ENCODE measurements at places on chromosomes 2 and 18.
A peak's percentile ranks its signal among the peaks of the same experiment; 100 is the strongest.

DNA sequence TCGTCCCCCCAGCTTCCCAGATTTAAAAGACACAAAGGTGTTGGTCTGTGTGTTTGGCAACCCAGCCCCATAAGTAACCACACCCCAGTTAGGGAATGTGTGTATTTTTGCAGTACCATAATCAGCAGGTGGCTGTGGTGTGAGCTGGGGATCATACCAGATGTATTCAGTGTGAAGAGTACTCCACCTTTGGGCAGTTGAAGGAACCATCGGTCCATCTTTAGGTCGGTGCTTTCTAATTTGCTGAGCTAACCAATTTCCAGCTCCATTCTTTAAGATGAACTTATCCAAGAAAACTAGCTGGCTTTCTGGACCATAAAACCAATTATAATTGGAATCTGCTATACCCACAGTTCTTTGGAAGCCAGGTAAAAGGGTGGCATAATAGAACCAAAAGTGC is 3.2 kb downstream of the DSEL start:
- DNase-seq: no peak

DNA sequence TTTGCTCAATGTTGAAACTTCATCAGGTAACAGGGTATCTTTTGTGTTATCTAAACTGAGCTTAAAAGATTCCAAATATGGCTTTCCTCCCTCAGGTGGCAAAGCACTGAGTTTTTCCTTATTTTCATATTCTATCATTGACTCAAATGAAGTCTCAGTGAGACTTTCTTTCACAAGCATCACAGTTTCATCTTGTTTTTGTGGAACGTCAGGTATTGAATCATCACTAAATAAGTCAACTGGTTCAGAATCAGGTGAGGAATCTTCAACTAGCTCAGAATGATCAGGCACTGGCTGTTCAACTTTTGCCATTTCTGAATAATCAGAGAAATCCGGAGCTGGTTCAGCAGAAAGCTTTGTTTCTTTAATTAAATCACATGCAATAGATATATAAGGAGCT is 24.6 kb downstream of the RTN4 start:
- DNase-seq: no peak

DNA sequence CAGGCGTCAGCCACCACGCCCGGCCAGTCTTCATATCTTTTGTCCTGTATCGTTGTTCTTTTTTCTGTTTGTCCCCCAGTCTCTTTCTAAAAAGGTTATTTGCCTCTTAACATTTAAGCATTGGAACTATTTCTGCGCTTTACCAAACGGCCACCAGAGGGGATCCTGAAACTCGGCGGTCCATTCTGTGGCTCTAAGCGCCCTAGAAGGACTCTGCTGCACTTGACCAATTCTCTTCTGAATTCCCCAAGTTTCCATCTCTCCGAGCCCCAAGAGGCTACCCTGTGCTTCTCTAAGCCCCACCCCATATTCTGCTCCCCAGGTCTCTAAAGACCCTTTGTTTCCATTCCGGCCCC is 33.1 kb upstream of the REG3G start:
- DNase-seq: no peak

- no peak for DNase-seq
Observed at GRCh38 chr2:207810200-207810788, 40.6 kb upstream of the FZD5 start.

DNA sequence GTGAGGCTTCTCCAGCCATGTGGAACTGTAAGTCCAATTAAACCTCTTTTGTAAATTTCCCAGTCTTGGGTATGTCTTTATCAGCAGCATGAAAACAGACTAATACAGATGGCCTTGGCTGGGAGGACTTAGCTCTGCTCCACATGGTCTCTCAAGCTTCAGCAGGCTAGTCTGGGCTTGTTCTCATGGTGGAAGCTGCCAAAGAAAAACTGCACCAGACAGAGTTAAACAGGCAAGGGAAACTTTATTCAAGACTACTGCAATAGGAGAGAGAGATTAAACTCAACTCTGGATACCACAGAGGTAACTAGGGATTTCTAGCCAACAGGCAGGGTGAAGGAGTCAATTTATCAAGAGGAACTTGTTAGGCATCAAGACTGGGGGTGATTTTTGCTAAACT is 142.1 kb downstream of the CABLES1 start:
- DNase-seq: no peak

DNA sequence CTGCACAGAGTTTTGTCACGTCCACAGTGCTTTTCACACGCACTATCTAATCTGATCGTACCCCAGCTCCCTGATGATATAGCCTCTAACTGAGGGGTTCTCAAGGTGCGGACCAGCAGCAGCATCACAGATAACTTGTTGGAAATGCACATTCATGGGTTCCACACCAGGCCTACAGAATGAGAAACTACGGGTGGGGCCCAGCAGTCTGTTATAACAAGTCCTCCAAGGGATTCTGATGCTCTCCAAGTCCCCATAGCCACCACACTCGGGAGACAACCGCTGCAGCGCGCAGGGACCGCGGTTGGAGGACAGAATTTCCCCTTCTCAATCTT is 745 bp upstream of the BZW1 start:
- no peak for DNase-seq

DNA sequence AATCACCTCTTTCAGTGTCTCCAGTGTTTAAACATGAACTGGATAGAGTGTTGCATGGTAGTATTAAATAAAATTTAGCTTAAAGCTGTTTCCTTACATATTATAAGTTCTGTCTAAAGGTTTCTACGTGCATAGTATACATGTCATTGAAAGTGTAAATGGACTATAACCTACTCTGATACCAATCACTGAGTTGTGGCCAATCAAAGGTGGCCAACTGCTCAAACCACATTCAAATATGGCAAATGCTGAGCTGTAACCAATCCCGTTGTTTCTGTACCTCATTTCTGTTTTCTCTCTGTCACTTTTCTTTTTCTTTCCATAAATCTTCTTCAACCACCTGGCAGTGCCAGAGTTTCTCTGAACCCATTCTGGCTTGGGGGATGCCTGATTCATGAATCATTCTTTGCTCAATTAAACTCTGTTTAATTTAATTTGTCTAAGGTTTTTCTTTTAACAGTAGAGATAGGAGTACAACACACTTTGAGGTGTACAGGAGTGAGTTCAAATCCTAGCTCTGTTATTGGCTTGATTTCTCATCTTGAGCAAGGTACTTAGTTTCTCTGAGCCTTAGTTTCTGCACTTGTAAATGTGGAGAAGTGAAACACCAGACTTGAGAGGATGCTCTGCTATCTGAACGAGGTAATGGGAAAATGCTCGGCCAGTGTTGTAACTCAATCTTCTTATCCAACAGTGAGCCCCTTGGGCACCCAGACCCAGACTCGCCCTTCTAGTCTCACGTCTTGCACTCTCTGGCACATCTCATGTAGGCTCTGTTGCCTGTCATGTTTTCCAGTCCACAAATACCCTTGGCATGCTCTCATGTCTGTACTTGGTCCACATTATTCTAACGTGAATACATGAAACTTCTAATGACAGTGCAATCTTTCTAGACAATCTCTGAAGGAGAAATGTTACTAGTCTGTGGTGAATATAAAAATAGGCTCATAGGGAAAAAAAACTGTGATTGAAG is 228.0 kb downstream of the PIK3C3 start:
- no peak for DNase-seq

DNA sequence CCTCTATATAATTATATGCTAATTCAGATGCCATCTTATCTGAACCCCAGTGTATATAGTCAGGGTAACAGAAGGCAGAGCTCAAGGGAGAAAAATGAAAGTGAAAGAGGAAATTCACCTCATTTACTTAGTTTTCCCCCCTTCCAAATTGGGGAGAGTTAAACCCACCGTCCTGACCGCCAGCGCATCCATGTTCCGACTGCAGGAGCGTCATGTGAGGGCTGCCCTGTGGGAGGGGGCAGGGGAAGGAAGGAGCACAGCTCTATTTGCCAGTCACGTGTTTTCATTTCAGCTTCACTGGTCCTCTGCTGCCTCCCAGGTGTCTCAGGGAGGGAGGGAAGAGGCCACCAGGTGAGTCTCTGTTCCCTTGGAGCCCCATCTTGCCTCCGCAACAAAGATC is 13.2 kb downstream of the CNNM4 start:
- peak; percentile 72 for DNase-seq

- DNase-seq: no peak
Observed at GRCh38 chr2:207983641-207984042, 41.7 kb downstream of the PLEKHM3 start.

- DNase-seq: no peak
Observed at GRCh38 chr2:201470821-201471731, 19.5 kb downstream of the STRADB start.

- DNase-seq: no peak
Observed at GRCh38 chr2:17918789-17919188, 40.3 kb downstream of the KCNS3 start.

GRCh38 chr18:13393338-13393737 is 174.8 kb downstream of the LDLRAD4 start:
- no peak for DNase-seq

DNA sequence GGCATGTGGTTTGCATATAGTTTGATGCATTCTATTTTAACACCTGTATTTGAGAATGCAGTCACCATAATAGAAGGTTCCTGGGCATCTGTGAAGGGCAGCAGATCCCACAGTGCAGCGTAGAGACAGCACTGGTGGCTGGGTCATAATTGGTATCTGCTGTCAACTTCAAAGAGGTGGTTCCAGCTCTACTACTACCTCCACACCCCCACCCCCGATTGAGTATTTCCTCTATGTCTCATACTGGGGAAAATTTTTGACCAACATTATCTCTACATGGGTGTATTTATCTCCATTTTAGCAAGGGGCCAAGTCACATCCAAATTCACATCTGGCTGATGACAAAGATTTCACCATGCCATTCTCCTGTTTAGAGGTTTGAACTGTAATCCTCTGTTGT is 43.0 kb downstream of the TRPM8 start:
- no peak for DNase-seq

GRCh38 chr2:62547854-62548253 is 41.9 kb upstream of the TMEM17 start:
- no peak for DNase-seq

DNA sequence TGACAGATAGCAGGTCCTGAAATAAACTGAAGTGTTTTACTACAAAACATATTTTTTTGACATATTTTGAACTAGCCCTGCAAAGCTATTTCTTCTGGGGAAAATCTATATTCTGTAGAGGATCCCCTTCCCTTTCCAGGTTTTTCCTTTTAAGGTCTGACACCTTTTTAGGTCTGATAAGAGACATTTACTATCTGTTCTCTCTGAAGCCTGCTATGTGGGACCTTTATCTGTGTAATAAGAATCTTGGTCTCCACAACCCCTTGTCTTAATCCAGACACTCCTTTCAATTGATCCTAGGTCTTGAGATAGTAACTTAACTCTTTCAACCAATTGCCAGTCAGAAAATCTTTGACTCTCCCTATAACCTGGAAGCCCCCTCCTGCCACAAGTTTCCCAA is 5.5 kb upstream of the PDK1 start:
- DNase-seq: no peak

DNA sequence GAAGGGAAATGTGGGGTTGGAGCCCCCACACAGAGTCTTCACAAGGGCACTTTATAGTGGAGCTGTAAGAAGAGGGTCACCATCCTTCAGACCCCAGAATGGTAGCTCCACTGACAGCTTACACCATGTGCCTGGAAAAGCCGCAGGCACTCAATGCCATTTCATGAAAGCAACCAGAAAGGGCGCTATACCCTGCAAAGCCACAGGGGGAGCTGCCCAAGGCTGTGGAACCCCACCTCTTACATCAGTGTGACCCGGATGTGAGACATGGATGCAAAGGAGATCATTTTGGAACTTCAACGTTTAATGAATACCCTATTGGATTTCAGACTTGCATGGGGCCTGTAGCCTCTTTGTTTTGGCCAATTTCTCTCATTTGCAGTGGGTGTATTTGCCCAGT is 694.7 kb downstream of the CBLN2 start:
- no peak for DNase-seq

DNA sequence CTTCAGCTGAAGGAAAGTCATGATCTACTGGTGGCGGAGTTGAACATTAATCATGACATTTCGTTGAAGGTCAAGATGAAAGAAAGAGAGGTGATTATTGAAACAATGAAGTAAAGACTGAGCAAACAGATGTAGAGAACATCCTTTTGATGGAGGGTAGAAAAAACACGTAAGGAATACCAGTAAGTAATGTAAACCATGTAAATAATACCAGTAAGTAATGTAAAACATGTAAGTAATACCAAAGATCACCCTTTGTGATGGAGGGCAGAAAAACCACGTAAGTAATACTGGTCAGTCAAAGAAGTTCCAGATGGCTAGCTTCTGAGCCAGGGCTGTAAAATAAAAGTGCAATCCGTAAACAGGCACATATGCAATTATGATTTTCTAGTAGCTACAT is 1387.7 kb downstream of the SUCLG1 start:
- no peak for DNase-seq

DNA sequence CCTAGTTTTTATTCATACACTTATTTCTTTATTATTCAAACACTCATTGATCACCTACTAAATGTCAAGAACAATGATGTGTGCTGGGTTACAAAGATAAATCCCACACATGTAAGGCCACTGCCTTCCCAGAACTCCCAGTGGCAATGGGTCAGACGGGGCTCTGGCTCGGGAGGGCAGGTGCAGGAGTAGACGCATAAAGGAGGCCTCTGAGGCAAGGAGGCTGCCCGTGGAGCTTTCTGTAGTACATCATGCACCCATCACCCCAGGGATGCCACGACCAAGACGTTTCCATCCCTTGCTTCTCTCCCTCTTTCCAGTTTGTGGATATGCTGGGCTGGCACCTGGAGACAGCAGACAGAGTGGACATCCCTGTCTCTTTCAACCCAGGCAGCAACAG is 153.2 kb upstream of the TTC39C start:
- DNase-seq: no peak

DNA sequence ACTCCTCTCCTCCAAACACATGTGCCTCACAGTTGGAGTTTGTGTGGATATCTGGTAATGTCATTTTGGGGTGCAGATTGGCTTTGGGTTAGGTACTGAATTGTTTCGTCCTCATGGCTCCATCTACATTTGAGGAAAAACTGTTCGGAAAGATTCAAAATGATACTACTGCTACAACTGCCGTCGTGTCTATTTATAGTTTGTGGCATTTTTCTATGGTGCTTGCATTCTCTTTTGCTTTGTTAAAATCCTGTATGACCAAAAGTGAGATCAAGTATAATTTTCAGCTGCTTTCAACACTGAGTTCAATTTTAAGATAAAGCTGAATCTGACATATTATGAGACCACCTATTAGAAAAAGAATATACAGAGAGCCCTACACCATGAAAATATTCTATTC is 176.3 kb upstream of the DSEL start:
- DNase-seq: no peak

DNA sequence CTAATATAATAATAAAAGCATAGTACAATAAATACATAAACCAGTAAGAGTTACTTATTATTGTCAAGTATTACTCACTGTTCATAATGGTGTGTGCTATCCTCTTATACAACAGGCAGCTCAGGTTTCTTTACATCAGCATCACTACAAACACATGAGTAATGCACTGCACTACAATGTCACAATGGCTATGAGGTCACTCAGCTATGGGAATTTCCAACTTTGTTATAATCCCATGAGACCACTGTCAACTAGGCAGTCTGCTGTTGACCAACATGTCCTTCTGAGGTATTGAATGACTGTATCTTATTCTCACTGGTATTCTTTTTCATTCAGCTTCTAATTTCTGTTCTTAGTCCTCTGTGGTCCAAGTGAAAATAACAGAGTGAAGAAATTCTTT is 250.4 kb upstream of the DSEL start:
- DNase-seq: no peak
